ENCODE measurements at places on chromosomes 3 and 15. TPM values are rescaled to one million over a fixed set of nuclear protein-coding genes. Genes with fewer than 3 reads are reported as not detected.

DNA sequence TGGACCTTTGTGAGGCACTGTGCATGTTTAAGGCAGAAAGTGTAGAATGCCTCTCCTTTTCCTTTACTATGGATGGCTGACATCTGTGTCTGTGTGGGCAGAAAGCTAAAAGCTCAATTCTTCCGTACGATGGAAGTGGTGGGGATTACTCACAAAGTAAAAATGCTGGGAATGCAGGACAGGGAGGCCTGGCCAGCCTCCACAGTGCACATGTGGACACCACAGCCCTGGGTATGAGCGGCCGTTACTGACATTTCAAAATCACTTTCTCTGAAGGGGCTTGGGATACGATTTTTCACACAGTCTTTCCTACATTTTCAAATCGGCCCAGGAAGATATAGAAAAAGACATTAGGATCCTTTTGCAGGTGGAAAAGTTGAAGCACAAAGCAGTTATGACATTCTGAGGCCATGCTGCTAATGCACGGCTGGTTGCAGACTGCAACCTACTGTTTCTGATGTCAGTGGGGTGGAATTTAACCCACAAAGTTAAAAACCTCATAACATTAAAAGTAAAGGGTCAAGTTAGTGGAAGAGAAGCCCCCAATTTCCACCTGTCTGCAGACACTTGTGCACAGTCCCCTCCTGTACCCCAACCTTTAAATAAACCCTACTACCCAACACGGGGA lies 27.9 kb downstream of the EHD4 start:
- no peak overlapping the region for H3K4me3 ChIP-seq
- DNase-seq, result no peak
- no peak overlapping the region for H3K27ac ChIP-seq

GRCh38 chr3:11381563-11381962 lies 109.4 kb downstream of the ATG7 start:
- no peaks in the 10 kb centered on the region for H3K4me1 ChIP-seq
- no peak overlapping the region for H3K27ac ChIP-seq
- DNase-seq, result no peak
- H3K27me3 ChIP-seq, result no peaks in the 10 kb centered on the region

DNA sequence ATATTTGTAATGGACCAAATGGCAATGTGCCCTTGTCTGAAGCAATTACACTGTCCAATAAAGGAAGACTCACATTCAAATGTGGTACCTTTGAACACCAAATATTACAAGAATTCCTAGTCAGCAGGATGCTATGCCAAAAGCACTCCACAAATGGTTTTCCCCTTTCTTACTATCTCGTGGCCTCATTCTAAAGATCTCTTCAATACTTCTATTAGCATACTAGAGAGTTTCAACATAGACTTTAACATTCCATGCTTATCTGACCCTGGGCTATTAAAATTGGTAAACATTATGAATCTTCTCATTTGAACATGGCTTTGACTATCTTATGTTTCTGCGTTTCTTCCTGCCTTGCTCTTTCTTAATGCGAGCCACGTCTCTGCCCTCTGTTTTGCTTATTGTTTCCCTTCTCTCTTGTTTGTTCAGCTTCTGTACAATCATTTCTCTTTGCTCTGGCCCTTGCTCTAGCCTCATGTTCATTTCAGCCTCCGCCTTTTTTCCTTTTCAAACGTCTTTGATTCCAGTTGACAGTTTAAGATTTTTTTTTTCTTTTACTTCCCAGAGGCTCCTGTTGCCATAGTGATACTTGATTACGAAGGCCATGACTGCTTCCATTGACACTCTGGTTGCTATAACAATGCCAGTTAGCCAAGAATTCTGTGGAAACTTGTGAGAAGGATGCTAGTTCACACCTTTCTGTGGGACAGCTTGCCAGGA lies 49.5 kb upstream of the SLC9A9 start:
- peaks cover 13% of the 10 kb centered on the region for H3K27me3 ChIP-seq
- H3K4me3 ChIP-seq, result no peak overlapping the region
- no peak overlapping the region for H3K27ac ChIP-seq
- no peak for DNase-seq

GRCh38 chr3:158925021-158925420 lies 123.2 kb downstream of the MFSD1 start:
- no peak for DNase-seq
- H3K27ac ChIP-seq, result no peak overlapping the region
- no peaks in the 10 kb centered on the region for H3K4me1 ChIP-seq

GRCh38 chr3:98223907-98224672 lies 40.0 kb upstream of the OR5H6 start:
- no peaks in the 10 kb centered on the region for H3K4me1 ChIP-seq
- no peaks in the 10 kb centered on the region for H3K27me3 ChIP-seq
- H3K36me3 ChIP-seq, result no peaks in the 10 kb centered on the region
- H3K4me3 ChIP-seq, result no peak overlapping the region
- DNase-seq, result no peak

DNA sequence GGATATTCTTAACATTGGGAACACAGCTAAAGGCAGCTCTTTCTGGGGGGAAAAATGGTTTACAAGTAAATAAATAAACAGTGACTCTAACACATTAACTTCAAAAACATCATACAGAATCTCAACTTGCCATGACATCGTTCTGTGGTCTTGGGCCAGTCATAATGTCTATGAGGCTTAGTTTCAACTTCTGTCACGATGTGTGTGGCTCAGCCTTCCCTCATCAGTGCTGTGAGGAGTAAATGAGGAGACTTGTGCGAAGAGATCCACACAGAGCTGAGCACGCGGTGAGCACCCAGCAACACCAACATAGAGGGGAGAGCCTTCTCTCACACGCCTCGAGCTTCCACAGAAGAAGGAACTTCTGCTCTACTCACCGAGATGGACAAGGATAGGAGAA lies 49.0 kb downstream of the DZIP1L start:
- peak overlapping the region; percentile 78 for H3K27ac ChIP-seq
- H3K4me3 ChIP-seq, result no peak overlapping the region
- H3K27me3 ChIP-seq, result peaks cover 30% of the 10 kb centered on the region
- H3K4me1 ChIP-seq, result peaks cover 33% of the 10 kb centered on the region
- no peaks in the 10 kb centered on the region for H3K36me3 ChIP-seq

DNA sequence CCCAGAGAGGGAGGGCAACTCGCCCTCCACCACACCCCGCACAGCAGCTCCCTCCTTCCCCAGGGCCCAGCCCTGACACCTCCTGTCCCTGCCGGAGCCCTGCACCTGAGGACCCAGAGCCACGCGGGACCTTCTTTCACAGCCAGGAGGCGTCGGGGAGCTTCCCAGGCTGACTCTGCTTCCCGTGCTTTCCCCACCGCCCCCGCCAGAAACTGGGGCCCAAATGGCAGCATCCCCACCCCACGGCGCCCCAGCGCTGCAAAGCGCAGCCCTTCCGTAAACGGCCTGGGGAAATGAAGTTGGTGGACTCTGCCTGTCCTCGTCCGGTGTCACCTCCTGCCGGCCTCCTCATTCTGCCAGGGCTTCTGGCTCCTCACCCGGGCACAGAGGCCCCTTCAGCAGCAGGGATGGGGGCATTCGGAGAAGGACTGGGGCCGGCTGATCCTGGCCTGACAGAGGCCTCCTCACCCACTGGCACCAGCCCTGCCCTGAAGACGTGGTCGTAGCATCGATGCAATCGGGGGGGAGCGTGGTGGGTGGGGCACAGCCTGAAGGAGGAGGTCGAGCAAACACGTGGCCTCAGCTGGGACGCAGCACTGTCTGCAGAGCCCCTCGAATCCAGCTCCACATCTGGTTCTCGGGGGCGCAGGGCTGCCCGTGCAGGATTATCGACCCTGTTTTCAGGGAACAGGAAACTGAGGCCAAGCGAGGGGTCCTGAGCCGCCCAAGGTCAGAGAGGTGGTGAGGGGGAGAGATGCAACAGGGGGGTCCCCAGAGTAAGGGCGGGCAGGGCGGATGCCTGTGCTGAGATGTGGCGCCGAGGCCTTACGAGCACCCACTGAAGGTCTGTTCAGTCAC lies 235.4 kb downstream of the XXYLT1 start:
- H3K27ac ChIP-seq, result no peak overlapping the region
- DNase-seq, result no peak
- no peak overlapping the region for H3K4me3 ChIP-seq
- H3K27me3 ChIP-seq, result peaks cover 11% of the 10 kb centered on the region

- H3K27ac ChIP-seq, result no peak overlapping the region
- H3K4me3 ChIP-seq, result no peak overlapping the region
- DNase-seq, result no peak
- H3K4me1 ChIP-seq, result no peaks in the 10 kb centered on the region
Measured at GRCh38 chr3:188854772-188855149, 317.0 kb upstream of the TPRG1 start.

GRCh38 chr3:63309768-63310167 lies 31.7 kb downstream of the SYNPR start:
- no peaks in the 10 kb centered on the region for H3K27me3 ChIP-seq
- H3K36me3 ChIP-seq, result no peaks in the 10 kb centered on the region
- H3K27ac ChIP-seq, result no peak overlapping the region
- no peaks in the 10 kb centered on the region for H3K4me1 ChIP-seq
- DNase-seq, result no peak
- H3K4me3 ChIP-seq, result no peak overlapping the region

- no peak for DNase-seq
- H3K27me3 ChIP-seq, result no peaks in the 10 kb centered on the region
- H3K4me3 ChIP-seq, result no peak overlapping the region
- peaks cover 5% of the 10 kb centered on the region for H3K36me3 ChIP-seq
- peak overlapping the region; percentile 45 for H3K27ac ChIP-seq
- H3K4me1 ChIP-seq, result peaks cover 45% of the 10 kb centered on the region
Measured at GRCh38 chr3:183430325-183430957, 2.0 kb upstream of the MCF2L2 start.

- no peaks in the 10 kb centered on the region for H3K36me3 ChIP-seq
- no peaks in the 10 kb centered on the region for H3K27me3 ChIP-seq
- H3K27ac ChIP-seq, result no peak overlapping the region
- H3K4me3 ChIP-seq, result no peak overlapping the region
Measured at GRCh38 chr3:135895734-135896121, 69.8 kb upstream of the PPP2R3A start.

EXD1 gene
- total RNA-seq, result not detected

C3orf49 gene
- not detected for total RNA-seq

ESYT3 gene
- 0.26 TPM for total RNA-seq

CLDN16 gene
- total RNA-seq, result not detected

EOMES gene
- 12.5 TPM for total RNA-seq
